Midbrain (tissue), 1 donor: ENCODE measurements at places on chromosomes 2 and 18.

DNA sequence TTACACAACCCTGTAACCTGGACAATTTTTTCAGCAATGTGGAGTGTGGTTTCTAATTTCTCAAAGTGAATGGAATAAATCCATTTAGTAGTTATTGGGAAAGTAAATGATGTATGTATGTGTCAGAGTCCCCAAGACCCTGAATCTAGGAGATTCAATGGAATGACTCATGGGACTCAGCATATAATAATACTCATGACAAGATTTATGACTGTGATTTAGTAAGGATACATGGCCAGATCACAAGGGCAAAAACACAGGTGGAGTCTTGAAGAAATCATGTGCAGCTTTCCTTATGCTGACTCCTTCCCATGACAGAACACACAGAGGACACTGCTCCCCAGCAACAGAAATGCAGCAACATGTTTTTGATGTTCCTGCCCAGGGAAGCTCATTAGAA is 1877.7 kb upstream of the LRRTM1 start:
- DNase-seq, result no peak

DNA sequence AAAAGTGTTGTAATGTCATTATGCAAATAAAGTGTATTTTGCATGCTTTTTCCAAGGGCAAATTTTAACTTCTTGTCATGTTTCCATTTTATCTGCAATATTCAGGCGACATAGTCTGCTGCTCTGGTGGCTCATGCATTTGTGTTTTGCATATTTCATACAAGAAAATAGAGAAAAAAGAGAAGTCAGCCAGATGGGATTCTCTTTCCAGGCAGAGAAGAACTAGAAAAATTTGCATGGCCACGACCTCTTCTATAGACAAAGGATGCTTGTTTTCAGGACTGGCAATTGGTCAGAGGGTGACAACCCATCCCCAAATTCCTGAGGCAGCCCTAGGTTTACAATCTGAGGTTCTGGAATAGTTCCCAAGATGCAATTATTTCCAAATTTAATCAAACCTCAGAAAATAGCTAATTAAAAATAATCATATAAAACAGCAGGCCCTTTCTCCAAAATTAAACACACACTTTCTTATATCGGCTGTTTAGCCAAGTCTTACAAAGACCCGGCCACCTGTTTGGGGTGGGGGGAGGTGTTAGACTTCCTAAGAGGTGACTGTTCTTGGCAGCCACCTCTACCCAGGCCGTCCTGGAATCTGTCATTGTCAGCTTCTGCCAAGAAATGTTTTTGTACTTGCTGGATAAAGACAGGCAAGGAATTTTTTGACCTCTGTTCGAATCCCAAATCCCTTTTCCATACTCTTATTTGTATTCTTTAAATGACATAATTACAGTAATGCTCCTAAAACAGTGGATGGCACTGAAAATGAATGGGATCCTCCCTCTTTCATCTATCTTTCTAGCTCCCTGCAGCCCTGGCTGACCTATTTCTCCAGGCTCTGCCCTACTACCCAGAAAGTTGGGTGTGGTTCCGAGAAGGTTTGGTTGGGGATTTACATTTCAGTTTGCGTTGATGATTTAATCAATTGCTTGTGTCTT is 20.8 kb upstream of the SOS1 start:
- DNase-seq, result no peak

DNA sequence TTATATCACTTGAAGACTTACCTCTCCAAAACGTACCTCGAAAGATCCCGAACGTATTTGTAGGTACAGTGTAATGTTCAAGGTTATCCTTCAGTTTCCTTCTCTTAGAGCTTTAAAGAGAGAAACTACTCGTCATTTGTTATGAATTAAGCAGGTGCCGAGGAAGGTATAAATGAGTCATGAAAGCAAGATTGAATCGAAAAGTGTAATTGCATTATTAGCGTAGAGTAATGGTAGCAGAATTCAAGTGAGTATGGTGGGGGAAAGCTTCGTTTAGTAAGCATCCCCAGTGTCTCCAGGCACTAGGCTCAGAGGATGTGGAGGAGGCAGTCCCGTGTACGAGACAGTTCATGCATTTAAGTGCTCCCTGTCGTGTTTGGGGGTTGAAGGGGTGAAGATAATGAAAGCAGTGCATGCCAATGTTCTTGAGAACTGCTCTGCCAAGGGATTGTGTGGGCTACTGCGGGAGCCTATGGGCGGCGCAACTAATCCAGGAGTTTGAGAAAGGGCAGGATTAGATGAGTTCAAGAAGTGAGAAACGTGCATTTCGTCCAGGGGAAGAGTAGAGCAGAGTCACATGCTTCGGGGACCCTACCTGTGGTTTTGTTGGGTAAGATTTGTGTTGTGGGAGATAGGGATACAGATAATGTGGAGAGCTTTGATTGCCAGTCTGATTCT is 858 bp downstream of the POLR1B start:
- no peak for DNase-seq

- DNase-seq, result no peak
These were observed 129.5 kb upstream of the TTC27 start for GRCh38 chr2:32498306-32498705.

- no peak for DNase-seq
These were observed 135.1 kb upstream of the GPC1 start for GRCh38 chr2:240300261-240300821.

DNA sequence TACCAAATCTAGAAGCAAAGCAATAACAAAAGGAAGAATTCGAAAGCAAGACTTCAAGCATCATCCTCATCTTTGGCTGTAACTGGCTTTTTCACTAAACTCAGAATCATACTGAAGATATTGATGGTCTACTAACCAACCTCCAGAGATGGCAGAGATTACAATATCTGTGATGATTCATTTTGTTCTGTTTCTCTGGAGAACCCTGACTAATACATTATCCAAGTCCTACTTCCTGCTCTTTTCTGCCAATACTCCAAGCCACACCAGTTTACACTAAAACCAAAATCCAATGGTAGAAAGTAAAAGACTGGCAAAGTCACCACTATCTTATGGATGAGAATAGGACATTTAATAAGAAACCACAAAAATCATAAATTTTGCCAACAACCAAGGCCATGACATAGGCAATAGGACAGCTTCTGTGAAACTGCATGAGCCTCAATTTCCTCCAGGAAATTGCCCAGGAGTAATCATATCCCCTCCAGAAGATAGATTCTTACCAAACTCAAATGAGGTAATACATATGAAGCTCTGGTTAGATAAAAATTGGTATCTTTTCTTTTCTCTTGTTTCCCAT is 159.8 kb downstream of the METTL4 start:
- DNase-seq, result no peak

DNA sequence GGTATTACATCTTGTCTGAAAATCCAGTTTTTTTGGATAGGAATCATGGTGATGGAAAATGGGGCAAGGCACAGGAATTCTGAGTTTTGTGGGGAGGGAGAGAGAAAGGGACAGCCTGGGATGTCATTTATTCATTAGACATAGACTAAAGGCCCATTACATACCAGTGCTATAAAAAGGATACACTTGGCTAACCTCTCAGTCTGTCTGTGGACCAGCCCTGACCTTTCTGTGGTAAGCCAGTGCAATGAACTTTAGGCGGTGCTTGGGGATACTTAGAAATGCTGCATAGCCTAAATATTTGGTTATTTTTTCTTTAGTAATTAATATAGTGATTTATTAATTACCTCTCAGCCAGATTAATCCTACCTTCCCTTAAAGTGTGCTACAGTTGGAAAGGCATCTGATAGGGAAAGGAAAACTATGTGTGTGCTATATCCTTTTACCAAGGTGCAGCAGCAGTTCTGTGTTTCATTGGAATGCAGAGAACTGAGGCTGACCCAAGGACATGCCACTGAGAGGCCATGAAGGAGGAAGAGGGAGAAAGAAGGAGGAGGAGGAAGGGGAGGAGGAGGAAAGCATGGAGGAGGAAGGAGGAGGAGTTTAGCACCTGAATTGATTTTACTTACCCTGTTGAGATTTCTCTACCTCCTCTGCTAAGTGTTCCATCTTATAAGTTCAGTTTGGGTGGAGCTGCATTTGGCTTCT is 37.5 kb downstream of the KCNS3 start:
- DNase-seq, result no peak

GRCh38 chr2:54549917-54550518 is 93.9 kb downstream of the SPTBN1 start:
- peak; percentile 36 for DNase-seq

DNA sequence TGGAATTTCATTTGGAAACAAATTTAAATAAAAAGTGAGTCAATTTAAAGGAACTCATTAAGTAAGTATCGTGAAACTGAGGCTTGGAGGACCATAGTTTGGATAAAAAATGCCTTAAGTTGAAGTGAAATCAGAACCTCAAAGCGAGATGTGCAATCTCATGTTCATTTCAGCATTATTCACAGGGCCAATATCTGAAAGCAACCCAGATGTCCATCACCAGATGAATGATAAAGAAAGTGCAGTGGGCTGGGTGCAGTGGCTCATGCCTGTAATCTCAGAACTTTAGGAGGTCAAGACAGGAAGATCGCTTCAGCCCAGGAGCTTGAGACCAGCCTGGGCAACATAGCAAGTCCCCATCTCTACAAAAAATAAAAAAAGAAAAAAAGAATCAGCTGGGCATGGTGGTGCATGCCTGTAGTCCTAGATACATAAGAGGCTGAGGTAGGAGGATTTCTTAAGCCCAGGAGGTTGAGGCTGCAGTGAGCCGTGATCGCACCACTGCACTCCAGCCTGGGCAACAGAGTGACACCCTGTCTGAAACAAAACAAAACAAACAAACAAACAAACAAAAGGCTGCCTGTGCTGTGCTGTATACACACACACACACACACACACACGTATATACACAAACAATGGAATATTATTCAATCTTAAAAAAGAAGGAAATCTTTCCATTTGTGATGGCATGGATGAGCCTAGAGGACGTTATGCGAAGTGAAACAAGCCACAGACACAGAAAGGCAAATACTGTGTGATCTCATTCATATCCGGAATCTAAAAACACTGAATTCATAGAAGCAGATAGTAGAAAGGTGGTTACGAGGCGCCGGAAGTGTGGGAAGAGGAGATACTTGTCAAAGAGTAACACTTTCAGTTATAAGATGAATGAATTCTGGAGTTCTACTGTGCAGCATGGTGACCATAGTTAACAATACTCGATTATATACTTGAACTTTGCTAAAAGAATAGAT is 14.5 kb downstream of the SH3RF3 start:
- DNase-seq, result no peak

DNA sequence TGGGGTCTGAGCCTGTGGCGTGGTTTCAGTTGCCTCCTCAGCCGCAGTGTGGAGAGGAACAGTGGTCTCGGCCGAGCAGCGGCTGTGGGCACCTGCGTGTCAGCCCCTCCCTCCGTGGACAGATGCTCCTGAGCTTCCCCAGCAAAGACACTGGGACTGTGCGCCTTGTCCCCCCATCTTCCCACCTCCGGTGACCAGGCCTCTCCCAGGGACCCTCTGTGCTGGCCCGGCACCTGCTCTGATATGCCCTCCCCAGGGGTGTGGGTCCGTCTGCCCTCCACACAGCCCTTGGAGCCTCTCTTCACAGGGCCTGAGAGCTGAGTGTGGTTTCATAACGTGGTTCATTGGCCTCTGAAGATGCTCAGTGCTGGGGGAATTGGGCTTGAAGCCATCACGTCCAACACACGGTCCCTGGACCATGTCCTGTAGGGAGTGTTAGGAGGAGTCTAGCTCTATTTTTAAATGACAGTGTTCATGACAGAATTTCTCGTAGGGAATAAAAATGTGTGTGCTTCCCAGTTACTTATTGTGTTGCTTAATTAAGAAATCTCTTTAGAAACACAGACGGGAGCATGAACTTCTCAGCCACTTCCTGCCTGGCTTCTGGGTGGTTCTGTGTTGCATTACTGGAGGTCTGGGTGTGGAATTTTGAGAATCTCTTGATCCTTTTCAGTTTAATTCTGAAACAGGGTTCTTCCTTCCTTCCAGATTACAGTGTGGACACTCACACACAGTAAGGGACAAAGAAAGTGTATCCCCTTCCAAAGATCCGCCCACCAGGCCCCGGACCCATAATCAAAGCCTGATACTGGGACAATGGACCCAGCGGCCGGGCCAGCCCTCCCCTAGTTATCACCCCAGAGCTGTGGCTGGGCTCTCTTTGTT is 110.7 kb downstream of the NFATC1 start:
- no peak for DNase-seq

DNA sequence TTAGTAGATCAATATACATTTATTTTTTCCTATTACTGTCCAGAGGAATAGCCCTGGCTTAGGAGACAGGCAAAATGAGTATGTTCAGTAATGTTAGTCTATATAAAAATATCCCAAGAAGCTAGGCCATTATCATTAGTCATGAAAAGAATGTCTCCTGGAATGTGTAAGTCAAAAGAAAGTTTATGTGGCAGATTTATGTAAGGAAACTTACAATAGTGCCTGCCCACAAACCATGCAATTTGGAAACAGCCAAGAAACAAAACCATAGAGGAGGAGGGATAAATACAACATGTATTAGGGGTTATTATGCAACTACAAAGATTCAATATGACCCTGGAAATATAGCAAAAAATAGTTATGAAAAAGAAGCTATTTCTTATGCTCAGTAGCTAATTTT is 96.3 kb downstream of the NOL4 start:
- DNase-seq, result no peak

DNA sequence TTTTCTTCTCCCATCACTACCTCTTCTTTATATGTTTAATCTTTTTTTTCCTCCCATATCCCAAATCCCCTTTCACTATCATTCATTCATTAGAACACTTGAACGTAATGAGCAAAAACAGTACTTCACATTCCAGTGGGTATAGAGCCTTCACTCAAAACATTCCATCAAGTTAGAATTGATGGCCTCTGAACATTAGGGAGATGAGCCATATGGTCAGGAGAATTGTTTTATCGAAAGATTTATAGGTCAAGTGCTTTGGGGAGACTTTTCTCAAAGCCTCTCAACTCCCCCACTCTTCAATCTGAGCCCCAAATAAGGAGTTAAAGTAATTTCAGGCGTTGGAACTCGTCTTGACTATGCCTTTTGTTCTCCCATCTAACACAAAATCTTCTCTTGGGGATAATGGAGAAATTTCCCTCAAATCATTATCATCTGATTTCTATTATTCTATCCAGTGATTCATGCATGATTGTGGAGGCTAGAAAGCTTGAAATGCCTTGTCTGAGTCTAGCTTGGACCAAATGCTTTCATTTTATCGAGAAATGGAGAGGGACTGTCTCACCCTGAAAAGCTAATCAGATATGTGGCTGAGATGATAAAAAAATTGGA is 79.2 kb downstream of the KIAA2012 start:
- no peak for DNase-seq

GRCh38 chr2:73701968-73702665 is 35.0 kb downstream of the TPRKB start:
- no peak for DNase-seq

- no peak for DNase-seq
These were observed 108.5 kb upstream of the RND3 start for GRCh38 chr2:150595803-150596470.

DNA sequence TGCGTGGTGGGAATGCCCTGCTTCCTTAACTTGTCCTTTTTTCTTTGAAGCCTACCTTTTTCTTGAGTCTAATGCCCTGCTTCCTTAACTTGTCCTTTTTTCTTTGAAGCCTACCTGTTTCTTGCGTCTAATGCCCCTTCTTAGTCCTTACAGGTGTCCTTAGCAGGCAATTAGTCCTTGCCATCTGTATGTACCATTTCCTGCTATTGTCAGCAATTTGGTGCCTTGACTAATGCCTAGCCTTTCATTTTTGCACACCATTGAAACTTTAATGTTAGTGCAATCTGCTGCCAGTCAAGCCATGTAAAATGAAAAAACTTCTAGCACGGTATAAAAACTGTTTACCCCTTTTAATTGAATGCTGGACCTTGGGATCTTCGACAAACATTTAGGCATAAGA is 4.3 kb downstream of the KDM3A start:
- no peak for DNase-seq
